ENCODE measurements at places on chromosomes 12 and 14.

GRCh38 chr12:1949771-1950470, 31.5 kb upstream of the CACNA2D4 start:
- DNase-seq, result no peak

DNA sequence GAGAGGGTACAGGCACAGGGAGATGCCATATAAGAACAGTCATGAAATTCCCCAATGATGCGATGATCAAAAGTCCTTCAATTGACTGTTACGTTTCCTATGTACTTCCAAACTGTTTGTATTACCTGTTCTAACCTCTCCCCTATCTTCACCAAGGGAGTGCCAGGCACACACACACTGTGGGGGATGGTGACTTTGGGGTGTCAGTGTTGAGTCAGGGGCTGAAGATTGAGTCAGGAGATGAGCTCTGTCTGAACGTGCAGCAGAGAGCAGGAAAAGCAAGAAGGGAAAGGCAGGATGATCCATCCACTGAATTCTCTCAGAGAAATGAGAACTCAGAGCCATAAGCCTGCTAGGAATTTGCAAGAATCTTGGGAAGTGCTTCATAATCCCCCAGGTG, 153.4 kb downstream of the EFCAB11 start:
- DNase-seq, result no peak

- no peak for DNase-seq
Measured at GRCh38 chr14:49250109-49250508, 336.1 kb downstream of the RPS29 start.

DNA sequence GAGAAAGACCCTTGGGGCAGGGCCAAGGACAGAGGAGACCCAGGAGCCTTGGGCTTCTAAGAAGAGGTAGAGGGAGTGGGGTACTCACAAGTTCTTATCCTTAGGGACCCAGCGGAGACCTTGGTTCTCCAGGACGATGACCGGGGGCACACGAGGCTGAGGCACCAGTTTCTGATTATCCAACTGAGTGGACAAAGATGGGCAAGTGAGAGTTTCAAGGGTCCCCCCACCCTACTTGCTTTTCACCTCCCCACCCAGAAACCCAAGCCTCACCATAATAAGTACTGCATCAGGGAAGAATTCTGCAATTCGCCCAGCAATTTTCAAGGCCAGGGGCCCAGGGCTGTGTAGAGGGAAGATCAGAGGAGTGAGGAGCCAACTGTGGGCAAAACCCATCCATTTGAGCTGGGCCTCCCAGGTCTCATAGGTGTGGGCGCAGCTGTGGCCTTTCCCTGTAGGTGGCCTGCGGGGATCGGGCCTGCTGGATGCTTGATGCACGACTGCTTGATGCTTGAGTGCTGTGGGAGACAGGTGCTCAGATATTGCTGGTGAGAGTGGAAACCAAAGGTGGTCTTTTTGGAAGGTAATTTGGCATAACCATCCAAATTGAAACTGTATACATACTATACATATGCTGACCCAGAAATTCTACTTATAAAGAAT, 2.0 kb downstream of the EMC9 start:
- DNase-seq, result no peak

GRCh38 chr14:30993071-30993470, 32.4 kb upstream of the AP4S1 start:
- no peak for DNase-seq

GRCh38 chr14:100714258-100714892, 12.3 kb upstream of the DLK1 start:
- DNase-seq, result no peak

All from GM12864 (cell line).